Right lung (tissue), 10 donors: ENCODE measurements at places on chromosomes 6 and 20.

DNA sequence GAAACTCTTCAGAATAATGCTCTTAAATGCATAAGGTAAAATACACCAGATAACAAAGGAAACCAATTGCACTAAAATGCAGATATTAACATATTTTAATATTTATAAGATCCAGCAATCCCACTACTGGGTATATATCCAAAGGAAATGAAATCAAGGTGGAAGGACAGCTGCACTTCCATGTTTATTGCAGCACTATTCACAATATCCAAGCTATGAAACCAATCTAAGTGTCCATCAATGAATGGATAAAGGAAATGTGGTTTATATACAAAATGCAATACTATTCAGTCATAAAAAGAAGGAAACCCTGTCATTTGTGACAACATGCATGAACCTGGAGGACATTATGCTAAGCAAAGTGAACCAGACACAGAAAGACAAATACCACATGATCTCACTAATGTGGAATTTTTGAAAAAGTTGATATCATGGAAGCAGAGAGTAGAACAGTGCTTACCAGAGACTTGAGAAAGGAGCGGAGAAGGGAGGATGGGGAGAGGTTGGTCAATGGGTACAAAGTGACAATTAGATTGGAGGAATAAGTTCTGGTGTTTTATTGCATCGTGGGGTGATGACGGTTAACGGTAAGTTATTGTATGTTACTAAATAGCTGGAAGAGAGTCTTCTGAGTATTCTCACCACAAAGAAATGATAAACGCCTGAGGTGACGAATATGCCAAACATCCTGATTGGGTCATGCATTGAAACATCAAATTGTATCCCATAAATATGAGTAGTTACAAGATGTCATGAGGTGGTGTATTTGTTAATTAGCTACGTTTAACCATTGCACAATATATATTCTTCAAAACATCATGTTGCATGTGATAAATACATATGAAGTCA is 37.9 kb upstream of the RNF24 start:
- no peak for DNase-seq

GRCh38 chr6:130027948-130028347 is 9.6 kb downstream of the L3MBTL3 start:
- no peak for DNase-seq

- DNase-seq: no peak
These were observed 25.6 kb upstream of the PREP start for GRCh38 chr6:105428342-105428957.

DNA sequence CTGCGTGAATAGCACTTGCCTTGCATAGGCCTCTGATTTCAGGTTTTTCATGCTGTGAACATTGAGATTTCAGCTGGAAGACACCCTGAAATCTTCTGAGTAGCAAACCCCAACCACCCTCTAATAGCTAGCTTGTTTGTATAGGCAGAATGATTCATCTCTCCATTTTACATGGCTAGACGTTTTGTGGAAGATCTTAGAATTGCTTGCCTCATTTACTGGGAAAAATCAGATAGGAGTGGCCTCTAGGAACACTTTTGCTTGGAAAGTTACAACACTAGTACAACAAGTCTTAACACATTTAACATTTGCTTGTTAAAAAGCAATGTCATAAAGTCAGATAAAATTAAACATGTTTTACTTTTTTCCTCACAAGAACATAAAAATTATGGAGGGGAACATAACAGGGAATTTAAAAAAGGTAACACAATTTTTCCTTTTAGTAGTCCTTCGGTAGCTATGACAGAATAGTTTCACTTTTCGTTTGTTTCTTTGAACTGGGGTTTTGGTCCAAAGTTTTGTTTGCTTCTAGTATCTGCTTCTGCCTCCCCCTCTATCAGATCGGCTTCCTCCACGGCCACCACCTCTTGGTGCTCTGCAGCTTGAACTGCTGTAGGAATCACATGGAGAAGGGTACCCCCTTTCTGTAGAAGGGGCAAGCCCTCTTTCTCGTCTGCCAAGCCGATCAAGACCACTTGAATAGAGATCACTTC is 102.2 kb upstream of the PTCHD4 start:
- no peak for DNase-seq

DNA sequence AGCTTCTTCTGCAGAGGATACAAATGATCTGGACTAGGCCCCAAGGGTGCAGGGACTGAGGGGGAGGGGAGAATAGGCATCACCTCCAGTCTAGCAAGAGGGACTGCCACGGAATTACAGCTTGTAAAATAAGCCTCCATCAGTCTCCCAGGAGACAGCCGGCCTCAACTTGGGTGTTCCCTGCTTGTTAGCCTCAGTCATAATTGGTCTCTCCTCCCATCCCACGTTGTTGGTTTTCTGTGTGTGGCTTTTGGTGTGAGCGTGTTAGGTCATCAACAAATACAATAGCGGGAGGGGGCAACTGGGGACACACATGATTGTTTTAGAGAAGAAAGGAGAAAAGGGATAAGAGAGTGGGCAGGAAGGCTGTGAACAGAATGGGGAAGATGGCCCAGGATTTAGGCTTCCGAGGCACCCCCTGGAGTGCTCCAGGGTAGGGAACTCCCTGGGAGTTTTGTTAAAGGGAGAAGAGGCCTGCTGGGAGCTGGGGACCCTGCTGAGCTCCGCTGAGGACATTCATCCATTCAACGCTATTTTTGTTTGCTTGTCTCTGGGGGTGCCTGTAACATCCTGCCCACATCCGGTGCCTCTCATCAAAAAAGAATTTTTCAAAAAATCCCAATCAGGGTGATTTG is 9.2 kb downstream of the FOXA2 start:
- no peak for DNase-seq

- no peak for DNase-seq
These were observed 199.3 kb downstream of the TENT5A start for GRCh38 chr6:81553216-81553615.

GRCh38 chr6:17666646-17667045 is 40.1 kb downstream of the NUP153 start:
- DNase-seq: no peak

- DNase-seq: no peak
These were observed 84.3 kb upstream of the TAB2 start for GRCh38 chr6:149233056-149233715.

- DNase-seq: no peak
These were observed 35.9 kb downstream of the HLA-DRA start for GRCh38 chr6:32475392-32476206.

DNA sequence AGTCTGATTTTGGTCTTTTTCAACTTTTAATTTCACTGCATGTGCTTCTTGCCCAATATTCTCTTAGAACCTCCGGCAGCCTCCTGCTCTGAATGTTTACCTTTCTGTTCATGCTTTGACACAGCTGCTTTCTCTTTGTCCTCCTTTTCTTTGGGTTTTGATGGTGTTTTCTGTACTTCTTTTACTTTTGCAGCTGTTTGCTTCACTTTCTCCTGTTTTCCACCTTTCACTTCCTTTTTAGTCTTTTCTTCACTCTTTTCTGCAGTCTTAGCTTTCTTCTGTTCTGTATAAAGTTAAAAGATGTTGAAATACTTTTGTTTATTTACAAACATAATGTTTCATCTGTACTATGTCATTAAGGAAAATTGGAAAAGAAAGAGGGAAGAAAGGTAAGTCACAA is 133.1 kb downstream of the TRDN start:
- DNase-seq: no peak

GRCh38 chr6:7730001-7730783 is 4.3 kb downstream of the BMP6 start:
- no peak for DNase-seq

GRCh38 chr6:4134841-4135664 is at the start of gene ECI2:
ECI2 (minus strand) TSS chr6:4135575; CDS start chr6:4135560, 15 bp downstream.
- peak; percentile 77 for DNase-seq

DNA sequence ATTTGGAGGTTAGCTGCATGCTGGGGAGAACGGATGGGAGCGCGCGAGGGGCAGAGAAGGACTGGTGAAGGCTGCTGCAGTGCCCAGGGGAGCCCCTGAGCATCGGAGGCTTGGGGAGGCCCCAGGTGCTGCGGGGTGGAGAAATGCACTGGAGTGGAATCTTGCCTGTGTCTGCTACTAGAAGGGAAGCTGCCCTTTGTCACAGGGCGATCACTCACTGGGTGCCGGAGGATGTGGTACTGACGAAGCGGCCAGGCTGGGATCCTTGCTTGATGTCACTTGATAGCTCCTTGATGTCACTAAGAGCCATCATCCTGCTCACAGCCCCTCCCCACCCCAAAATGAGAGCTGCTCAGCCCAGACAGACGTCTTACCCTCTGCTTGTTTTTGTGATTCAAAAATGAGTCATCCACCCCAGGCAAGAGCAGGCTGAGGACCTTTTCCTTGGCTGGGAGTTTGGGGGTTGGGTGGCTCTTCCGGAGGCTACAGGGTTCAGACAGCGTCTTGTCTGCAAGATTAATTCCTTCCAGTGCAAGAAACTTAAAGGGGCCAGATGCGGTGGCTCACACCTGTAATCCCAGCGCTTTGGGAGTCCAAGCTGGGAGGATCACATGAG is 62.6 kb upstream of the PMEPA1 start:
- DNase-seq: no peak

GRCh38 chr20:36447101-36447500 is 94.2 kb upstream of the MYL9 start:
- peak; percentile 40 for DNase-seq

DNA sequence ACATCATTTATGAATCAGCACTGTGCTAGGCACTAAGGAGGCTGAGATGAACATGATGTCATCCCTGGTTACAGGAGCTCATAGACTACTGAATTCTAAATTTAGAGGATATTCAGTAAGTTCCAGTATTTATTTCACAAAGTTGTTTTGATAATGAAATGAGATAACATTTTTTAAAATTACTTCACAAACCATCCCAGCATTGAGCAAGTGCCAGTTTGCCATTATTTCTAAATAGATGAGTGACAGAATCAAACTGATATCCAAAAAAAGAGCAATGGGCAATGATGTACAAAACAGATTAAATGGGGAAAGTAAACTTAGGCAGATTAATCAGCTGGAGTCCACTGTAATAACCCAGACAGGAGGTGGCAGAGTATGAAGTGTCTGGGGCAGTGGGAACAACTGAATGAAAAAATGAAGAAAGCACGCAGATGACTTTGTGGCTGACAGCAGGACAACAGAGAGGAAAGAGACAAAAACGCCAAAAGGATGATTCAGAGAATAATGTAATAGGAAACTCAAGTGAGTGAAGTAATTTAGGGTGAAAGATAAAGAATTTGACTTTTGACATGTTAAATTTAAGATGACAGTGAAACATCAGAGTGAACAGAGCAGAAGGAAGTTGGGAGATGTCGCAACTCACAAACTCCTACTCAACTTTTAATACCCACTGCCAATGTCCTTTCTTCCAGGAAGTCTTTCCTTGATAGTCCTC is 70.2 kb downstream of the RCAN2 start:
- no peak for DNase-seq

- no peak for DNase-seq
These were observed 71.2 kb upstream of the CCN6 start for GRCh38 chr6:111982681-111983080.

DNA sequence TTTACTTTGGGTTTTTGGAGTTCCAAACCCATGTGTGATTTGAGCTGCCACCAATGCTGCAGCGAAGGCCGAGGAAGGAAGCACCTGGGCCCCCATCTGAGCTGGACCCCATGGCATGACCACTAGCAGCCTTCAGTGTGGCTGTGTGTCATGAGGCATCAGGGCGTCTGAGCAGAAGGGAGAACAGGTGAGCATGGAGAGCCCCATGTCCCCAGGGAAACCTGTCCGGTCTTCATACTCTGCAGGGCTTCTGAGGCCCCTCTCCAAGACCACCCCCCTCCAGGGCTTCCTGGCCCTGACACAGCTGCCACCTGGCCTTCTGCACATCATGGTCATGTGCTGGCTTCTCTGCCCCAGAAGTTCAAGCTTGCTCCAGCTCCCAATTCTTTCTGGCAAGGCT is 169.1 kb upstream of the CST7 start:
- DNase-seq: no peak

DNA sequence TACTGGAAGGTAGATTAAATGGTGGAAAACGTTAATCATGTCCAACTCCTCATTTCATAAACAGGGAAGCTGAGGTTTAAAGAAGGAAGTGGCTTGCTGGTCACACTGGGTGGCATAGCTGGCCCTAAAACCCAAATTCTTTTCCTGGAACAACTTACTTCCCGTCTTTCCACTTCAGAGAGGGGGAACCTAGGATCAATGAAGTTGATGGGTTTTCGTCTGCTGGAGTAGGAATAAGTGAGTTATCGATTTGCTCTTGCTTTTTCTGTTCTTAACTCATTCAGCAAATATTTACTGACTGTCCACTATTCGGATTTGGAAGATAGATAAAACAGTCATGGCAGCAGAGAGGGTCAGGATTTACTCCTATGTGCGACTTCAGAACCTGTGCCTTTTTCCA is 1.2 kb upstream of the SYS1 start:
- no peak for DNase-seq

DNA sequence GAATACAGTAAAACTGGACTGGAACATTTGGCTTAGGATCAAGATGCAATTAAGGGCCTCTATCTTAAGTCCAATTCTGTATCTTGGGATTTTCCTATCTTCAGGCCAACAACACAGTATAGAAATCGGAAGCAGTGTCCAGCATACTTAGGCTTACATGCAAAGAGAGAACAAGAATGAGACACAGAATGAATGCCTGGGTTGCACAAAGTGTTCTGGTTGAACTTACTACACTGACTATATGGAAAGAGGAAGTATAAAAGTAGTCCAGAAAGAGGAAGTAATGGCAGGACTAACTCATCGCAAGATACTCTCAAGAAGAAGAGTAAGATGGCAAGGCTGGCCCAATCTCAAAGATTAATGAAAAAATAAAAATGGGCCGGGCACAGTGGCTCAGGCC is 87.6 kb downstream of the BTBD9 start:
- no peak for DNase-seq

- DNase-seq: no peak
These were observed 35.3 kb upstream of the CCND3 start for GRCh38 chr6:41976794-41977484.

- DNase-seq: no peak
These were observed 101.6 kb downstream of the RAMACL start for GRCh38 chr6:166484863-166485262.

- no peak for DNase-seq
These were observed 37.2 kb downstream of the SCML4 start for GRCh38 chr6:107786709-107787588.

DNA sequence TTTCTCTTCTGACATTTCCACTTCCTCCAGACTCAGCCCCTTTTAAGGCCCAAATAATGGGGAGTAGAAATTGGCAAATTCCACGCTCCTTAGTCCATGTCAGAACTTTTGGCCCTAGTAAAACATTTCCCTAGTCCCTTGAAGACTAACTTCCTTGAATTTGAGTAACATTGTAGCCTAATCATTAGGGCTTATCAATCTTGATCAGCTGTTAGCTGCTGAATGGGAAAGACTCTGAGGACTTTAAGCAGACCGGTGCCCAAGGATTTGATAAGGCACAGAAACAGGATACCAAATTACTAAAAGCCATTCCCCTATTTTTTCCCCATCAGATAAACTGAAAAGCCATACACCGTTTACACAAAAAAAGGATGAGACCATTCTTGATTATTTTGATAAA is 37.0 kb upstream of the ECI2 start:
- no peak for DNase-seq

GRCh38 chr6:168363811-168364792 is 44.5 kb upstream of the DACT2 start:
- DNase-seq: no peak

- no peak for DNase-seq
These were observed 24.4 kb downstream of the ARMC2 start for GRCh38 chr6:108872575-108872974.
